ENCODE measurements at places on chromosomes 7 and 10.

GRCh38 chr7:137501562-137501961 is 158.0 kb upstream of the PTN start:
- DNase-seq, result no peak

DNA sequence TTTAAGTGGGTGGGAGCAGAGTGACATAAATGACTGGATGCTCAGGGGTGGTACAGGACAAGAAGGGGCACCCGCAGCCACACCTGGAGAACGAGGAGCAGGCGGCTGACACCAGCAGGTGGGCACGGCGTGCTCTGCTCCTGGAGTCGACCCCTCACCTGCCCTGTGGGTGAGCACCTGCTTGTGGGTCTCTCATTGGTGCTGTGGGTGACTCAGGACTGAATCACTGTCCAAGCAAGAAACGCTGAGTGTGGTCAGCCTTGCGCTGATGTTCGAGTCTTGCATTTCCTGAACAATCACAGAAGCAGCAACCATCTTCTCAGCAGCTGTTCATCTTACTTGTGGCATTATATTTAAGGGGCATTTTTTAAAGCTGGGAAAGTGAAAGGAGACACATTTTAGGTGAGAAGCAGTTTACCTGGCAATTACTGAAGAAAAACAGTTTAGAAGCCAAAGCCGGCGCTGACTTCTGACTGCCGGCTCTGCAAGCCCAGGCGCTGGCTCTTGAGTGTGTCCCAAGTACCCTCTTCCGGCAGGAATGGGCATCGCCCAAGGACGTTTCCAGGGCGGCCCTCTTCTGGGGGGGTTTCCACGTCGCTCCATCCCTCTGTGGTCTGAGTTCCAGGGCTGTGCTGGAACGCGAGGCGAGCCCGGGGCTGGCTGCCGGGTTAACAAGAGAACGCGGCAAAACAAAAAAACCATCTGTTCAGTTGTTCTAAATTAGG is 145.2 kb upstream of the PFKP start:
- DNase-seq, result peak; percentile 23

GRCh38 chr10:36177071-36177470 is 535.0 kb upstream of the FZD8 start:
- no peak for DNase-seq

GRCh38 chr7:2275101-2275500 is 33.1 kb downstream of the NUDT1 start:
- no peak for DNase-seq

GRCh38 chr7:20562461-20562860 is 53.0 kb upstream of the ABCB5 start:
- peak; percentile 92 for DNase-seq

DNA sequence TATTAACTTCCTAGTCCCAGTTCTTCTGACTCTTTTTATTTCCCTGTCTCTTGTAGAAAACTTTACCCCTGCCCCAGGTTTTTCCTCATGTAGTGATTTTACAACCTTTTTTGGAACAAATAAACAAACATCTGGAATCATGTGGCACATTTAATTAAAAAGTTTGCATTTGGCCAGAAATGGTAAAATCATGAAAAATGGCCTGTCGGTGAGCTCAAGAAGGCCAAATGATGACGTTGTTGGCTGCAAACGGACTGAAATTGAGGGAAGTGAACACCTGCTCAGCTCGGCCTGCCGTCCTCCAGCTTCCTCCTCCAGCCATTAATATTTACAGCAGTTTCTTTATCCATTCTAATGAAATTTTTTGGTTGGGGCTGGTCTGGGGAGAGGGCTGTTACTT is 902.8 kb downstream of the LRMDA start:
- no peak for DNase-seq

DNA sequence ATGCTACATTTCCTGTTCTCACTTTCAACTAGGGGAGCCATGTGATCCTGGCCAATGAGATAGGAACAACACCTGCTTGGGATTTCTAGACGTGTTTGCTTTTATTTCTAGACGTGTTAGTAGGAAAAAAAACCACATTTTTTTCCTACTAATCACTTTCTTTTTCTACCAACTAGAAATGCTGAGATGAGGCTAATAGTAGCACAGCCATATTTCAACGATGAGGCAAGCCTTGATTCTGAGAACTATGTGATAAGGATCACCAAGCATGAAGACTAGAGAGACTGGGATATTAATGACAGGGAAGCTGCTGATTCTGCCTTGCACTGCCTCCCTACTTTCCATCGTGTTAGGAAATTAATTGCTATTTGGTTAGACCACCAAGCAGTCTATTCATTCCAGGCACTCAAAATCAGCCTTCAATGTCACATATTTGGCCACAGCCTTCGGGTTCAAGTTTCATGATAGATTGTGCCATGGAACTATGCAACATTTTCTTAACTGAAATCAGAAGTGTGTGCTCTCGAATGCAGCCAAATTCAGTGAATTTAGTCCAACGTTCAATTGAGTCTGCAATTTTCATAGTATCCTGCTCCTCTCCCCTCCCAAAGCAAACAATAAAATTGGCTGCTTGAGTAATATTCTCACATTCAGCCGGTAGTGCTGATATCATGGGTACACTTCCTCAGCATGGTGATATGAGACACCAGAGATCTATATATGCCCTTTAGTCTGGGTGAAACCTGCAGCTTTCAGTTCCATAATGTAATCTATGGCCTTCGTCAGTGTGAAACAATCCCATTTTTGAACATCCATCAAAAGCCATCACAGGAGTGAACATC is 98.1 kb downstream of the GPR37 start:
- no peak for DNase-seq

GRCh38 chr7:6614953-6615722 is at the start of gene ZNF853:
ZNF853 (plus strand) TSS chr7:6615610; CDS start chr7:6616175, 565 bp downstream.
- no peak for DNase-seq

GRCh38 chr10:30630571-30630970 is 1.0 kb upstream of the LYZL2 start:
- DNase-seq, result no peak

DNA sequence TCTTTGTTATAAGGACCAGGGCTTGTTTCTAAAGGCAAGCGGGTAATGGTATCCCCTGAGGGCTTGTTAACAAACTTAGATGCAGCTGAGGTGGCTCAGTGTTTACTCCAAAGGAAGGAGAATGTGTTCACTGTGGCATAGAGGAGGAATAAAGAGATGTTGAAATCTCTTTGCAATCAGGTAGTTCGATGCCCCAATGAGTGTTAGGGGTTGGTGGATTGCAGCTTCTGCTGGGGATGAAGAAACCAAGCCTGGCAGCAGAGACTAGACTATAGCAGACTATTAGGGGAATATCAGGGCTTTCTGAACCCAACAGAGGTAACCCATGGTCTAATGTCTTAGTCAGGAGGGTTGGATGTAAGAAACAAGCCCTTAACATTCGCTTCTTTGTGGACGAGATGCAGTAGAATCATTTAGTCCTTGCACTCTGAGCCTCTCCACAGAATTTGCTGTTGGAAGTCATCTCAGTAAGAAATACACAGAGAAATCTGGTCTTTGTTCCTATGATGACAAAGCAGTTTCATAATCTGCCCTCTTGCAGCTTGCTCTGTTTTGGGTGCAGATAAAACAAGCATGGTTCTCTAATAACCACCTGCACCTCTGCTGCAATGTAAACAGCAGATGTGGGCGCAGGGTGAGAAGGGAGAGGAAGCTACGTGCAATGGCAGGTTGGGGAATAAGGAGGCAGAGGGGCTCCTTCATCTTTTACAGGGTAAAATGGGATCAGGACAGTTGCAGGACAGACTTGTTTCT is 108.6 kb downstream of the NRF1 start:
- DNase-seq, result no peak

DNA sequence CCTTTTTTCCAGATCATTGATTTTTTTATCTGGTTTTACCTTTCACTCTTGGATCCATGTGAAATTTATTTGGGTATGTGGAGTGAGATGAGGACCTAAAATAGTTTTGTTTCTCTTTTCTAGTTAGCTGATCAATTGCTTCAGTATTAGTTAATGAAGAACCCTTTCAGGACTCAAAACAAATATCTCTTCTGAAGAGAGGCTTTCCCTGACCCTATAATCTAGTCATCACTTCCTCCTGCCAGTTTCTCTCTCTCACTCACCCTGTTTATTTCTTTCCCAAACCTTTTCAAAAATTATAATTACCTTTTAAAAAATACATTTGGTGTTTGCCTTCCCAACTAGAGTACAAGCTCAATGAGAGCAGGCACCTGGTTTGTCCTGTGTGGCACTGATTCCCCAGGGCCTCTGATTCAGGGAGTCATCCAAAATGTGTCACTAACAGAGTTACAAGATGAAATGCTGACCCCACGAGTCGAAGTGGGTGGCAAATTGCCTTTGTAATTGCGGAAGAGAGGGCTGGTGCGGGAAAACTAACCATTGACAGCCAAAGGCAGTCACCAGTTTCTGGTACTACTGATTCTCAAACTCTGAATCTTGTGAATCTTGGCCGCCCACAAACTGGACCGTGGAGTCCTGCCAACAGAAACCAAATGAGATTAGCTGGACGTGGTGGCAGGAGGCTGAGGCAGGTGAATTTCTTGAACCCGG is 2.4 kb downstream of the TMEM140 start:
- DNase-seq, result no peak

- DNase-seq, result no peak
Measured at GRCh38 chr7:134818613-134819345, 39.3 kb downstream of the CALD1 start.

DNA sequence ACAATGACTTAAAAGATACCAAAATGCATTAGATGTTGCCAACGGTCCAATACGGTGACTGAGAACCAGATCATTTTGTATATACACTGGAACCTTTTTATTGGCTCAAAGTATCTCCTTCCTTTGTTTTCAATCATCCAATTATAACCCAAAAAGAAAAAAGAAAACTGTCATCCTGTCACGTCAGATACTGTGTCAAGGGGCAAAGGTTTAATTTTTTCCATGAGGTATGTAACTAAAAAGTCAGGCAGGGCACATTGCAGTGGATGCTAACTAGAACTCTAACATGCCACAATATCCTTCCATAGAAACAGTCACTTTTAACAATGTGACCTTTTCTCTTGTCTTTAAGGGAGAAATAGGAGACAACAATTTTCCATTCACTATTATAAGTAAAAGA is 267.6 kb upstream of the NEBL start:
- DNase-seq, result no peak

DNA sequence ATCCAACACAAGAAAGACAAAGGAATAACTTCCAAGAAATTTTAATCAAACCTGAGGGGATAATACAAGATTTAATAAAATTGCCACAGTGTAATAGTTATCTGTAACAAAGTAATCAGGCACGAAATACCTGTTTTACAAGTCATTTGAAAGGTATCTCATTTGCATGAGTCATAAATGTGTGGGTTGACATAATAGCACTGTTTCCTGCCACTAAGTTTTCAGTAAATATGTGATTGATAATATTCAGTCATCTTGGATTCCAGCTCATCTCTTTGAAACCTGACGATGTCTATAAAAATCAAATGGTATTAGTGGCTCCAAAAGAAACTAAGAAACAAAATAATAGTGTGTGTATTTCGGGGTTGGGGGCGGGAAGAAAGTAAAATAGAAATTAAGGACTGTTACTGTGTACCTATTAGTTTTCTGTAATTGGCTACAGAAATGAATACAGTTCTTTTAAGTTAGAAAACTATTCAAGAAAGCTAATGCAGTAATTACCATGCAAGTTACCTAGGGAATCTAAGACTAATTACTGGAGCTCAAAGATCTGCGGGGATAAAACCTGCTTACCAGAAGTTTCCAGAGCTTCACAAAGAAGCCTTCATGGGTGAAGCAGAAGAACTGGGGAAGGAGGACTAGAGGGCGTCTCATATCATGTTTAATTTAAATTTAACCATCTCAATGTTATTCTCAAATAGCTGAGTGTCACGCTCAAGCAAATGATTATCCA is 100.7 kb downstream of the ST8SIA6 start:
- DNase-seq, result no peak

DNA sequence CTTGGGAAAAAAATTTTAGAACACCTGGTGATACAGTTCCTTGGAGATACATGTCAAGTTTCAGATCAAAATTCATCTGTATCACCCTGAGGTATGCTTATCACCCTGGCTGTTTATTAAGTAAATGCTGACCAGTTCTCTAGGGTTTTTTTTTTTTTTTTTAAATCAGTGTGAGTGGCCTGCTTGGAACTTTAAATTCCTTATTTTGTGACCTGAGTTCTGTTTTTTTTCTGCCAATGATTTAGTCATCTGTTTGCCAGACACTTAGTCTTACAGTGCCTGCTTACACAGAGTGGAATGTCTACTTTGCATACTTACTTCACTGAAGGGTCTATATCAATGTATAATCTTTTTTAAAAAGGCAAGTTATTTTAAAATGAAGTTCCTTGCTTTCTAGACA is 1.8 kb downstream of the TSPAN13 start:
- no peak for DNase-seq

DNA sequence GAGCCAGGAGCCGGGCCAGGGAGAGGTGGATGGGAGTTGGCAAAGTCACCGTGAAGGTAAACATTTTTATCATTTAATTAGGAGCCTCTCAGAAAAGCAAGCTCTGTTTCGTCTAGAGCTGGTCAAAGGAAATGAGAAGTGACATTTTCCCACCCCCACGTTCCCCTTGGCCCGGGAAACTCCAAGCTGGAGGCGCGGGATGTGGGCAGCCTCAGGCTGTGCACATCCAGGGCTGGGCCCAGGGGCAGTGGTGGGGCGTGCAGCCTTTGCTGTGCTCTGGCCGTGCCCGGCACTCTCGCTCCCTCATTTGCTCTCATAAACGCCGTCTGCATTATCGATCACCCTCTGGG is 135.6 kb upstream of the RET start:
- DNase-seq, result no peak

DNA sequence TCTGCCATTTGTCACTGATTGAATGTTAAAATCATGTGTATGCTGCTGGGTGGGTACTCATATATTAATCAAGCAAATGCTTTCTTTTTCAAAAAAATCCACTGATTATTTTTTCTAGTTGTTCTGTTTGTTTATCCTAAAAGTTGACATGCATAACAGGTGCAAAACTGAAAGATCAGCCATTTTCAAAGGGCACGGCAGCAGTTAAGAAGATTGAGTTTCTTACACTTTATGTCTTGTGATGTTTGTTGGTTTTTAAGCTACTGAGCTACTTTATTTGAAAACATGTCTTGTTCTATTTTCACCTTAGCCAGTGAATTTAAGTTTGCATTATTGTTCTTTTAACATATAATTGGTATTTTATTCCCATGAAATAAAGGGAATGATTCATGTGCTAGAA is 45.8 kb downstream of the PPP1R3A start:
- DNase-seq, result no peak

GRCh38 chr10:91589658-91590035 is 43.2 kb downstream of the PPP1R3C start:
- no peak for DNase-seq

- DNase-seq, result no peak
Measured at GRCh38 chr10:13340626-13341376, 7.3 kb downstream of the SEPHS1 start.
